ENCODE measurements at places on chromosomes 7 and 10.
A peak's percentile ranks its signal among the peaks of the same experiment; 100 is the strongest.

DNA sequence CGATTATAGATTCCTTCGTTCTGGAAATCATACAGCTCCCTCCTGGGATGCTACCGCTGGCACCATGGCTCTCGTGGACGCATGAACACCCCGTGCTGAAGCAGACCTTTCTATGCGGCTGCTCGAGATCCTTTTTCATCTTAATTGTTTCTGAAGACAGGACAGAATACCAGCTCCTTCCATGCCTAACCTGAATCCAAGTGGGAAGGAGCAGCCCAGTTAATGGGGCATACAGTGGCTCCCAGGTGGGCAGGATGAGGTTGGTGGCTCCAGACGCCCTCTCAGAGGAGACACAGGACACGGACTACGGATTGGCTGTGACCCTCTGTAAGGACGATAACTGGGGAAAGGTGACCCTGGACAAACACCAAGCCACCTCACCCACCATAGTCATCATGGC, 18.4 kb upstream of the LOXL4 start:
- DNase-seq, result no peak

GRCh38 chr7:407721-408539, 111.7 kb downstream of the PDGFA start:
- DNase-seq, result no peak

DNA sequence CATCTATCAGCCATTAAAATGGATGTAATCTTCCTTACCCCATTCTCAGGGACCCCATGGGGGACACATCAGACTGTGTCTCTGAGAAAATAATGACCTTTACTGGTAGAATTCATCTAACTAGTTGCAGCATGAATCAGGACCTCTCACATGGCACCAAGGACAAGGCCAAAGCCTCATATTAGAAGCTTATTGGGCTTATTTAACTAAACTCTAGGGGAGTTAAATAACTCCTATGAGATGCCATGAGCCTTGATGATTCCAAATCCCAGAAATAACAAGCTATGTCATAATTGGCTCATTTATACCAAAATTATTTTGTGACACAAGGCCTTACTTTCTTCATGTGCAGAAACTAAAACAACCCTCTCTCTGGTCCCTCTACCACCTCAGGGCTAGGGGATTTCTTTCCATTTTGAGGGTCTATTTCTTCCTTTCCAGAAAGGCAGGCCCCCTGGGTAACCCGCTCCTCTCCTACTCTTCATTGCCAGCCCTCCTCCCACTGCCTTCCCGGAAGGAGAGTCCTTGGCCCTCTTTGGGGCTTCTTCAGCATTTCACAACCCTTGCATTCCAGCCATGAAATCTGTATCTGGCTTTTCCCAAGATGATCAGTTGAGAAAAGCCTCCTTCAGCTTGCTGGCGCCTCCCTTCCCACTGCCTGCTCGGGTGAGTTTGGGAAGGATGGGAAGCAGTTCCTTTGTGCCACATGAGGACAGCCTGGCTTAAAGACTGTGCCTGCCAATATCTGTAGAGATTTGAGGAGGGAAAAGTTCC, 41.8 kb upstream of the TRIM8 start:
- DNase-seq, result no peak

GRCh38 chr10:12848439-12849173, 152.9 kb downstream of the CCDC3 start:
- DNase-seq, result no peak

GRCh38 chr10:5399332-5399731, 5.3 kb downstream of the TUBAL3 start:
- no peak for DNase-seq

- DNase-seq, result peak; percentile 27
Measured at GRCh38 chr7:150988230-150989226, 2.3 kb upstream of the NOS3 start.

DNA sequence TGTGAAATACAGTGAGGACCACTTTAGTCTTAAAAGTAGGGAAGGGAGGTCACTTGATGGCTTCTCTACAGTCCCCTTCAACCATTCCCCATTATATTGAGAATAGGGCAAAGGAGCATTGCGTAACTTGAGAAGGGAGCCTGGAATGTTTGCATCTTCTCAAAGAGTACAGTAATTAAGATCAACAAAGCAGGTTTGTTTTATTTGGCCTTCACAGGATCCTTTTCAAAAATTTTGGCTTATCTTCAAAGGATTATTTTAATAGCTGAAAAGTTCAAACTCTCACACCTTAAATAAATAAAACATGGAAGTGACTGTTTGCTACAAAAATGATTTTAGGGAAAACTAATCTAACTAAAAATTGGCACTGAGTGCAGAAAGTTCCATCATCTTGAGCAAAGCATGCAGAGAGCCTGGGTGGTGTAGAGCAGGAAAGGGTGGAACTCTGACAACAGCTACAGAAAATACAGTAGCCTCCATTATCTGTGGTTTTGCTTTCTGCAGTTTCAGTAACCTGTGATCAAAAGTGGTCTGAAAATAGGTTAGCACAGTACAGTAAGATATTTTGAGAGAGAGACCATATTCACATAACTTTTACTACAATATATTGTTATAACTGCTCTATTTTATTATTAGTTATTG, 214.0 kb downstream of the MDFIC start:
- DNase-seq, result no peak

DNA sequence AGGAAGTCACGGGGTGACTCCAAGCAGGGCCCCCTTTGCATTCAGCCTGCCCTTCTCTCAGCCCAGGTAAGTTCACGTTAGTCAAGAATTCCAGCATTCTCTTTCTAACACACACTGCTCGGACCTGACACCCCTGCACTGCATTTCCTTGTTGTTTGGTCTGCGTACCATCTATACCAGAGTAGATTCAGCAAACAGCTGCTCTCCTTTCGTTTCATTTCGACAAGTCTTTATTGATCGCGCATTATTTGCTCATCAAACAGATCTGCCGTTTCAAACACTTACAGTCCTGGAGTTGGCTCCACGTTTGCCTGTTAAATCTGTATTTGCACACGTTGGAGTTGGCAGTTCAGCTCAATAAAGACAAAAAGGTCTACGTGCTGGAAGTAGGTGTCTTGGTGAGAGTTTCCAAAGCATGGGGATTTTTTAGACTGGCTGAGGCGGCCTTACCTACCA, 495.1 kb downstream of the RPS24 start:
- no peak for DNase-seq

DNA sequence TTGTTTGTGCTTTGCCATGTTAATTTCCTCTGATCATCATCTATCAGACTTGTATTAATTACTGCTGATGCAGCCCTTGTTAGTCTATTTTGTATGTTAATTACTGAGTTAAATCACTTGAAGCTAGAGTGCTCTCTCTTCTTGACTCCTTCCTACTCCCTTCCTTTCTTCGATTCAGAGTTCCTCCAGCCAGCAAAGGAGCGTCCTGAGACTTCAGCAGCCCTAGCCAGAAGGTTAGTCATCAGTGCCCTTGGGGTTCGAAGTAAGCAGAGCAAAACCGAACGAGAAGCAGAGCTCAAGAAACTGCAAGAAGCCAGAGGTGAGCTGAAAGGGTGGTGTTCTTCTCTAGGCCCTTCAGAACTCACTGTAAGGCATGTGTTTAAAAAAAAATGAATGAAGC, 32.1 kb downstream of the LOXL4 start:
- no peak for DNase-seq

GRCh38 chr7:129373651-129374428, 60.4 kb upstream of the STRIP2 start:
- no peak for DNase-seq

DNA sequence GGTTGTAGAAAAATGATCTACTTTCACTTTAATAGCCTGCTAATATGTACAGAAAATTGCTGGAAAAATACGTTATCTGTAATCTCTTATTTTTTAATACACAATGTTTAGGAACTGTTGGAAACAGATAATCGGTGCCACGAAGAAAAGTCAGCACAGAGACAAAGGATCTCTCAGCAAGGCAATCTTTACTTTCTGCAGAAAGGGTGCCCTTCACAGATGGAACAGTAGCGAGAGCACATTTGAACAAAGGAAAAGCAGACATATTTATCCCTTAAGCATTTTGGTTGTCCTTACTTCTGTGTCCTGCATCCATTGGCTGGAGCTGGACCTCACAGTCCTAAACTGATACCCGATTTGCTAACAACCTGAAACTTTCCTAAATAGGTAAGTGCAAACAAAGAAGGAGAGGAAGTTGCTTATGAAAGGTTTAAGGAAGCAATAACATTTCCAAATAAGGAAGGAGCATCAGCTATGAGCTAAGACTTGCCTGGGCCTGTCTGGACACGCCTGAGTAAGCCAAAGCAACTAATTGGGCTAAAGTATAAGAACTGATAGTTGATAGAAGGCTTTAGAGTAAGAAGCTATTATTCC, 640.0 kb downstream of the SH2D4B start:
- DNase-seq, result no peak

- no peak for DNase-seq
Measured at GRCh38 chr10:96687317-96688012, 32.8 kb downstream of the PIK3AP1 start.

DNA sequence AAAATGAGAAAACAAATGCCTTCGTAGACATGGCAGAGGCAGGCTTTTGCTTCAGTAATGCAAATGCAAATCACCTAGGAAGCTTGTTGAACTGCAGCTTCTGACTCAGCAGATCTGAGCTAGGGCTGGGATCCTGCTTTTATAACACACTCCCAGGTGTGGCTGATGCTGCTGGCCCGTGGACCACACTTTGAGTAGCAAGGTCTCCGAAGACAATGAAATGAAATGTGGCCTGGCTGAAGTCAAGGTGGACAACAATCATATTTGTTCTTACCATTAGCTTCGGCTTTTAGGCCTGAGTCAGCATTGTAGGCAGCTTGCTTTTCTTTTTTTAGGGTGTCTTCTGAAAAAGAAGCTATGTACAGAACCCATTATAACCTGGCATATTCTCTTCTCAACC, 26.3 kb downstream of the COL17A1 start:
- no peak for DNase-seq

DNA sequence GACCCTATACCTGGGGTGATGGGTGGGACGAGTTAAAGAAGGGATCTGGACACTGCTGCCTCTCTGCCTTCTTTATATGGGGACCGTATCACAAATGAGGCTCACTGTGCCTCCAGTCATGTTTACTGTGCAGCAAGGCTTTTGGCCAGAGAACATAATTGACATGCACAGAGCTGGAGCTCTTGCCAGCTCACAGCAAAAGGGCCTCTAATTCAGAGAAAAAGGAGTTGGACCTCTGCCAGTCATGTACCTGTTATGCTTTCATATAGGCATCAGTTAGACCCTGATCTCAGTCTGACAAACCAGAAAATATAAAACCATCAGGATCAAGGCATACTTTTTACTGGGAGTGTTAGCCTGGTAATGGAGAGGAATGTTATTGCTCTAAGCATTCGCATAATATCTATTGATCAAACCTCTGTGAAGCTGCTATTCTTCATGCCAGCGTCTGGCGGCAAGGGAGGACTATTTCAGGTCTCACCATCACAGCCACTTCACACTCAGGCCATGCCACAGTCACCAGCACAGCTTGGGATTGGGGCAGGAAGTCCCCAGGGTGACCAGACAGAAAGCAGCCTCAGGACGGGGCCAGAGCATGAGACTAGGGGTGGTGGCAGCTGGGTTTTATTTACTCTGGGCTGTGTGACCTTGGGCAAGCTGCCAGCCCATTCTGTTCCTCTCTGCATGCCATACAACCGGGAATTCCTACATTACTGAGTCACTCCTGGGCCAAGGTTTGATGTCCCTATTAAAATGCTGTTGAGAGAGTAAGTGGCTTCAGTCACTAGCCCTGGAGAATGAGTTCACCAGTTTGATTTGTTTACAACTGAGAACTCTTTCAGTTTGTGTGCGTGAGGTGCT, 90.1 kb downstream of the NPSR1 start:
- no peak for DNase-seq

DNA sequence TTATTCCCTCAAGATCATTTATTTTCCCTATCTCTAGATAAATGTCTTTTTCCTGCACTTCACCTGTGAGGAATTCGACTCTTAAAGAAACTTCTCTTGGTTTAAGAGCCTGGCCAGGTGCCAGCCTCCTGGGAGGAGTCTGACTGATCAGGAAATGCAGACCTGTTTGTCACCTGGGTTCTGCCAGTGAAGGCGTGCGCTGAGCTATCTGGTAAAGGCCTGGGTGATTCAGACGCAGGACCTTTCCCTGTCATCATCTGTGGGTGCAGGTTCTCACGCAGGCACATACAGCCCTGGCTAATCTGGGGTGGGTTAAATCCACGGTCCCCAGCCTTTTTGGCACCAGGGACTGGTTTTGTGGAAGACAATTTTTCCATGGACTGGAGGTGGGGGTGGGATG, 65.3 kb upstream of the AQP1 start:
- DNase-seq, result no peak

- no peak for DNase-seq
Measured at GRCh38 chr10:4058514-4059029, 273.6 kb upstream of the KLF6 start.

DNA sequence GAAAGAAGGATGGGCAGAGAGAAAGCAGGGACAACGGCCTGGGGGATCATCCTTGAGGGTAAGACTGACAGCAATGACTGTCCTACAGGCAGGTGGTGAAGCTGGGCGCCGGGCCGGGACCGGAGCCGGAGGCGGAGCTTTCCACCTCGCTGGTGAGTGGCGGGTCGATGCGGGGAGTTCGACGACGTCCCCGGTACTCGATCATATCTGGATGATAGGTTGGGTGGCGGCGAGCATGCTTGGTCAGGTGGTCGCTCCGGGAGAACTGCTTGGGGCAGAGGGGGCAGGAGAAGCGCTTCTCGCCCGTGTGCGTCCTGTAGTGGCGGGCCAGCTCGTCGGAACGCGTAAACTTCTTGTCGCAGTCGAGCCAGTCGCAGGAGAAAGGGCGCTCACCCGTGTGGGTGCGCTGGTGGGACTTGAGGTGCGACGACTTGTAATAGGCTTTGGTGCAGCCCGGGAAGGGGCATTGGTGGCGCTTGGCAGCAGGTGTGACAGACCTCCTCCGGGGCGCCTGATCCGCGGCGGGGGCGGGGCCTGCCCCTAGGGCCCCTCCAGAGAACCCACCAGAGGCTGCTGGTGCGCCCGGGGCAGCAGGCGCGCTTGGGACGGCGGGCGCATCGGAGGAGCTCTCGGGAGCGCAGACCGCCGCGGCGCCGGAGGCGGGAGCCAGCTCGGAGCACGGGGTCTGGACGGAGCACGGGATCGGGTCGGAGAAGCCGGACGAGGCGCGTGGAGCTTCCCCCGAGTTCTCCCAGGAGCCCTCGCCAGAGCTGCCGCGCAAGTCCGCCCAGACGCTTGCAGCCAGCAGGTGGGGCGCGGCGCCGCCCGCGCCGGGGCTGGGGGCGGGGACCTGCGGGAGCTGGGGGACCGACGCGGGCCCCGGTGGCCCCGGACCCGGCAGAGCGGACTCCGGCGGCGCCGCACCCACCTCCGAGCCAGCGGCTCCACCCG, 752 bp downstream of the KLF14 start:
- peak; percentile 10 for DNase-seq

DNA sequence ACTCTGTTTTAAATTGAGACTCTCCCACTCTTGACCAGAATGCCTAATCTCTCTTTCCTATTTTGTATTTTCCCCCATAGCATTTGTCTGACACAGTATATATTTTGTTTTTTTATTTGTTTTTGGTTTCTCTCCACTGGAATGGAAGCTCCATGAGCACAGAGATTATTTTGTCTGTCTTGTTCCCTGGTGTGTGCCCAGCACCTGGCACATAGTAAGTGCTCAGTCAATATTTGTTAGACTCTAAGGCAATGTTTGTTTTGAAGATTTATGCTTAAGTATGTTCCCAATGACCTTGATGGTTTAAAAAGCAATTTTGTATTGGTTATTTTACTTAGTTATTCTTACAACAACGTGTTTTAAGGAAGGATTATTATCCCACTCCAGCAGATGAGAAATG, 201.8 kb downstream of the DYNC1I1 start:
- no peak for DNase-seq

GRCh38 chr10:59057345-59057744, 119.1 kb upstream of the PHYHIPL start:
- DNase-seq, result no peak
